ENCODE measurements at places on chromosomes 6 and 20. TPM values are rescaled to one million over a fixed set of nuclear protein-coding genes. Genes with fewer than 3 reads are reported as not detected.

MRPS18A gene
- 39.6 TPM for total RNA-seq

PRPH2 gene
- total RNA-seq: 0.10 TPM

PHACTR3 gene
- not detected for total RNA-seq

PERP gene
- 0.27 TPM for total RNA-seq

SCAND1 gene
- 40.8 TPM for total RNA-seq

POFUT1 gene
- 18.1 TPM for total RNA-seq
